ENCODE measurements at places on chromosomes 4 and X.

GRCh38 chr4:169215656-169216055 lies 55.1 kb downstream of the SH3RF1 start:
- DNase-seq, result no peak

DNA sequence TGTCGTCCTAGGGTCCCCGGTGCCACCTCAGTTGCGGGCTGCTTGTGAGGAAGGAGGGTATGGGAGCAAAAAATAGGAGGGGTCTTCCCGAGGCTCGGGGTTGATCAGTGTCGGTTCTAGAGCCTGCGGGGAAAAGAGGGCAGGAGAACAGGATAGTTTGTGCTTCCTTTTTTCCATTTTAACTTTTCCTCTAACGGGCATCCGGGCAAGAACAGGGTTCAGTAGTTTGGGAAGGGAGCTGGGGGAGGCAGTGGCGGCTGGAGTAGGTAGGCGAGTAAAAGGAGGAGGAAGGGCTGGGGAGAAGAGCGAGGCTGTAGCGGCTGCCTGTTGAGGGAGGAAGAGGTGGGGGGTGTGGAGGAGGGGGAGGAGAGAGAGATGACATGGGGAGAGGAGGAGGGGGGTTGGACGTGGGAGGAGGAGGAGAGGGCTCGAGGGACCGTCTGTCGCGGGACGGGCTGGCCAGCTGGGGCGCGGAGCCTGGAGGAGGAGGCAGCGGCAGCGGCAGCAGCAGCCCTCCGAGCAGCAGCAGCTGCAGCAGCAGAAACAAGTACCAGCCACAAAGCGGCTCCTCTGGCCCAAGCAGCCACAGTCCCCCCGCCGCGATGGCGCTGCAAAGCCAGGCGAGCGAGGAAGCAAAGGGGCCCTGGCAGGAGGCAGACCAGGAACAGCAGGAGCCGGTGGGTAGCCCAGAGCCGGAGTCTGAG lies at the start of gene SLC16A2:
TSS of gene SLC16A2 (plus strand) at position 458 of the 704 bp plus-strand sequence. CDS start at position 603, 145 bp downstream.
- peak; percentile 14 for DNase-seq

DNA sequence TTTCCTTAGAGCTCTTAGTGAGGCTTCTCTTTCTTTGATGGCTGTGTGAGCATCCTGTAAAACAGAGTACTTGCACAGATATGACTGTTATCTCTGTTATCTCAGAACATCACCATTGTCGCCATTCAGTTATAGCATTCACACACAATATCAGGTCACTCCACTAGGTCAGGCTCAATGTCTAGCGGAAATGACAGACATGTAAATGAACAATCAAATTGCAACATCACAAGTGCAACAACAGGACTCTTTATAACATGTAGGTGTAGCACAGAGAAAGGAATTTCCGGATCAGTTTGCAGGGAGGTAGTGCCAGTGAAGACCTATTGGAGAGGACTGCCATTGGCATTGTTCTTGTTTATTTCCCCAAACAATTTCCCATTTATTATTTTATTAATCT lies 43.2 kb upstream of the IGSF1 start:
- DNase-seq, result no peak

DNA sequence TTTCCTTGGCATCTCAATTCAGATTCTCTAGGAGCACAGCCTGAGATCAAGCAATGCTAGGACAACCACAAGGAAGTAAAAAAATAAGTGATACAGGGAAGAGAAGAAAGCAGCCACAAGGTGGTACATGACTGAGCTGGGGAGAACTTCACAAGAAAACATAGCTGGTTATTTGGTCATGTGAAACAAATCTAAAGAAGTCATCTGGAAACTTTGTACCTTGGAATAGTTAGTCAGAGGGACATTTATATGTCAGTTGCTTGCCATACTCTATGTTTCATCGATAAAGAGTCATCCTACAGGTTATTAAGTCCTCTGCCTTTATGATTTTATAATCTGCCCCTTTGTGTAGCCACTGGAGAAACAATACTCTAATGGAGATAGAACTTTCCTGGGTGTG lies 575.1 kb downstream of the IL15 start:
- no peak for DNase-seq

GRCh38 chr4:119946359-119946758 lies 120.3 kb downstream of the MAD2L1 start:
- DNase-seq, result no peak

DNA sequence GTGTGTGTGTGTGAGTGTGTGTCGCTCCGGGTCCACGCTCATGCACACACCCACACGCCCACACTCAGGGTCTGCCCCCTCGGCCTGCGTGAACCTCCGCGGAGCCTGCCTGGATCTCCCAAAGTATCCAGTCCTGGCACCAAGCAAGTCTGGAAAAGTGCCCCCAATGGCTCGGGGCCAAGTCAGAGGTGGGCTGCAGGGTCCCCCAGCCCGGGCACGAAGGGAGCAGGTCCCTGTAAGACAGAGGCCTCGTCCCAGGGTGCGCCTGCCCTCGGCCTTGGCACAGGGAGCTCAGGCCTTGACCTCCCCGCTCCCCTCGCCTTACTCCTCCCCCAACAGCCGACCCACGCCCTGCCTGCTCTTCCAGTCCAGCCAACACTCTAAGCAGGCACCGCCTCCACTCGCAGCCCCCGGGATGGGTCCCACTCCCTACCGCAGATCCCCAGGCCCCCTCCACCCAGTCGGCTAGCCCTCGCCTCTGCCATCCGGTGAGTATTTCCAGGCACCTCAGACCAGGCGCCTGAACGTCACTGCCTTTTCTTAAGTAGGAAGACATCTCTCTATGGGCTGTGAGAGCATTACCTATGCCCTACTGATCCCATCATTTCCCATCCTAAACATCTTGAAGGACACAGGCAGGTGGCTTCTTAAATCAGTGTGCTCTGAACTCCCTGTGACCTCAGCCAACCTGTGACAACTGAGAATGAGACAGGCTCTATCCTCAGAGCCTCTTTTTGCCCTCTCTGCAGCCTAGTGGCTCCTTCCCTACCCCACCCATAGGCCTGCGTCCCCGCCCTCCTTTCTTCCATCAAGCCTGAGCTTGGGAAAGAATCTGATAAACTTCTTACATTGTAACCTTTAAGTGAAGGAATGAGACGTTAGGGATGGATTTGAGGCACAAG lies 704 bp downstream of the FAM114A1 start:
- no peak for DNase-seq

GRCh38 chr4:29051381-29051965 lies 1668.7 kb upstream of the PCDH7 start:
- DNase-seq, result no peak

GRCh38 chr4:99013884-99014523 lies 18.5 kb downstream of the METAP1 start:
- DNase-seq, result no peak

DNA sequence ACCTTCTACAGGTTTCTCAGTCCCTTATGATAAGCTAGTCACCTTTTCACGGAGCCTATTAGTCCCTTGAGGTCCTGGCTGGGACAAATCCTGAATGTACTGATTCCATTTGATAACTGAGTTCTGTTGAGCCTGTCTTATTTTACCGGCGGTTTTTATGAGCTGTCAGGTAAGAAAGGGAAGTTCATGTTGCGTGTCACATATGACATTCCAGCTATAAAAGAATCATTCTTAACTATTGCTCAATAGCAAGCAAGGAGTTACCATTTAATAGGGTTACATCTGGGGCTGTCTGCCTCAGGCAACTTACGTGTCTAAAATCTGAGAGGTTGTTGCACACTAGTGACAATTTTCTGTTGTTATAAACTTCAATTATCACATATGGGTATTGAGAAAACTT lies 394.6 kb downstream of the TECRL start:
- no peak for DNase-seq

DNA sequence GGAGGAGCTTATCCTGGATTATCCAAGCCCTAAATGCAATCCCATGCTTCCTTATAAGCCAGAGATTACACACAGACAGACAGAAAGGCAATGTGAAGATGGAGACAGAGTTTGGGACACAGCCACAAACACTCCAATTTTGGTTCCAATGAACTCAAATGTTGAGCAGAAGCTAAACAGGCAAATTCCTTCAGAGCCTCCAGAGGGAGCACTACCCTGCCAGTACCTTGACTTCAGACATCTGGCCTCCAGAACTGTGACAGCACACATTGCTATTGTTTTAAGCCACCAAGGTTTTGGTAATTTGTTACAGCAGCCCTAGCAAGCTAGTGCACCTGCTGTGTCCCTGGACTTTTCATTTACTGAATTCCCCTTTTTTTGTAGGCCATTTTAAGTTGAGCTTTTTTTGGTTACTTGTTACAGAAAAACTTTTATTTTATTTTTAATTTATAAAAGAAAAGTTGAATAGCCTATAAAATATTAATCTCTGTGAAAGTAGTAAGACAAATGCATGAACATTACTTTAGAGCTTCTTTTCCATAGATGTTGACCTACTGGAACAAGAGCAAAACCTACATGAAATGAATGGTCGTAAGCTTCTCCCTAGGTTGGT lies 33.4 kb upstream of the SRD5A3 start:
- DNase-seq, result no peak

DNA sequence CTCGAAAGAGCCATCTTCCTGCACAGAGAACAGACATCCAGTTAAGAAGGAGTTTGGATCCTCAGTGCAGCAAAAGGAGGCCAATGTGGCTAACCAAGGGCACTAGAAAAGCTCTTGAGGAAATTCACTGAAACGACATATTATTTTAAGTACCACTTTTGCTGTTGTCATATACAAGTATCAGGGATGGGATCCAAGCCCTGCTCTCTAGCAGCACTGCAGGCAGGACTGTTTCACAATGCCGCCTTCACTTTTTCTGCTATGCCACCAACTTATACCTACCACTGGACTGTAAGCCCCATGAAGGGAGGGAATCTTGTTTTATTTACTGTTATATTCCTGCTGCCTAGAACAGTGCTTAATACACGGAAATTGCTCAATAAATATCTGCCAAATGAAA lies 299.0 kb downstream of the NR3C2 start:
- DNase-seq, result no peak

- no peak for DNase-seq
These were observed 33.7 kb upstream of the RP2 start for GRCh38 chrX:46803140-46803539.

GRCh38 chr4:185210102-185210981 lies 944 bp downstream of the SNX25 start:
- peak; percentile 42 for DNase-seq

DNA sequence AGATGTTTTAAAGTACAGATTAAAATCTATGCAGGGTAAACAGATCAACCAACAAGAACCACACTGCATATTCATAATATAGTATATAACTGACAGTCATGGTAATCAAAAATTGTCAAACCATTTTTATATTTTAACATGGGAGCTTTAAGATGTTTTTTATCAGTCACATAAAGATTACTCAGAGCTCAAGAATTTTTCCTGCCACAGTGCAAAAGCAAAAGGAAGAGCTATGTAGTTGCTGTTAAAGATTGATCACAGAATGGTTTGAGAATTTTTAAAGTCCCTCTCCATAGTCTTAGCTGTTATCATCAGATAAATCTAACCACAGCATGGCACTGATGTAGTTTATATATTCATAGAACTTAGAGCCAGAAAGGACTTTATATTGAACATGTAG lies 8.5 kb downstream of the RAB9B start:
- DNase-seq, result no peak

GRCh38 chrX:21933077-21933476 lies 7.4 kb upstream of the SMS start:
- DNase-seq, result no peak

GRCh38 chrX:2878563-2878962 lies 49.8 kb downstream of the GYG2 start:
- no peak for DNase-seq

DNA sequence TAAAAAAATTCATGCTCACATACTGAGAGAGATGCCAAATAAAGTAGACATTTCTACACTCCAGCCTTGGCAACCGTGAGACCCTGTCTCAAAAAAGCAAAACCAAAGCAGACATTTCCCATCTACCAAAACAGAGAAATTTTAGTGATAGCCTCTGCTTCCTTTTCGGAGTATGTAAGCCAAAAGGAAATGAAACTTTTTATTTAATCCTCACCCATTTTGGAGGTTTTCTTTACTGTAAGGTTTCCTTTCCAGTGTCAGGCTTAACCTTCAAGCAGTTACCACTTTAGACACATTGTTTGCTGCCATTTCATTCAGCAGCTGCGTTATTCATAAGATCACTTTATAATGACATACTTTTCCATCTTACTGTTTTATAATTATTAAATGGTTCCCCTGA lies 15.9 kb downstream of the ADD1 start:
- no peak for DNase-seq

GRCh38 chrX:16082470-16083085 lies 40.8 kb upstream of the GRPR start:
- DNase-seq, result no peak

DNA sequence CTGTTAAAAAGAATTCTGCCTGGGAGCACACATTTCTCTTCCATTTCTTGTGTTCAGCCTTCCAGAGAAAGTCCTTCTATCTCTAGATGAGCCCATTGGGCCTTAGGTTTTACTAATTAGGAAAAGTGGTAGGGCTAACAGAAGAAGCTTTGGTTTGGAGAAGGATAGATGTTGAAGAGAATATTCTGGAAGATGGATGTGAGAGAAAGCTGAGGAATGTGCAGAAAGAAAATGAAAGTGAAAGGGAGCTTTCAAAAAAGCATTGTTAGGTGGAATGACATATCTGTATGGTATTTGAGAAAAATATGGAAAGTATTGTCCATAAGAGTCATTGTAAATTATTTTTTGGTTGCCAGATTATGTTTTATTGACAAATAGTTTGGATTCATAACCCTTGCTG lies 474.8 kb upstream of the SLIT2 start:
- no peak for DNase-seq

Data from T-helper 9 cell (primary cell).